ENCODE measurements at places on chromosomes 7 and 10.
A peak's percentile ranks its signal among the peaks of the same experiment; 100 is the strongest.

DNA sequence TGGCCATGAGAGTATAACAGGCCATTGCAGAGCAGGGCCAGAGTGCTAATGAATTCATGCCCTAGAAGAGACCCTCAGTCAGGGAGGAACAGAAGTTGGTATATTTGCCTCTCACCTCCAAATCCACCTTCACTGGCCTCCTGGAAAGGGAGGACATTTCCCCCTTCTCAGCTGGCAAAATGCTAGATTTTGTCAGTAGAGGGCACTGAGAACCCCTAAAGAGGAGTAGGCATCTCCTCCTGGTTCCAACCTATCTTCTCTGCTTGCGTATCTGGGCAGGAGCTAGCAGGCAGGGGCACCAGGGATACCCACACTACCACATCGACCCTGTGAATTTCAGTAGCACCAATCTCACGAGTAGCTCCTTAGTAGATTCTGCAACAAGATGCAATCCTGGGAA, 79.8 kb upstream of the GHITM start:
- no peak for DNase-seq

DNA sequence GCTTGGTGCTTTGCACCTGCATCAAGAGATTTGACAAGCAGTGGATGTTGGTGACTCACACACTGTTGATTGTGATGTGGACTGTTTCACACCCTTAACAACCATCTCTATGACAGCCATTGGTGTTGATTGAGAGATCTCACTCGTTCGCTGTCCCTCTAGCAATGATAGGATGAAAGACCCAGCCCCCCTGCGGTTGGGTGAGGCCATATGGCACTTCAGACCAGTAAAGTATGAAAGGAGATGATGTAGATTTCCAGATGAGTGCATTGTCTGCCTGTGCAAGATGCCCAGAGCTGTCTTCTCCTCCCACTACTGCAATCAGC, 138.7 kb upstream of the PRR15 start:
- DNase-seq: no peak

- no peak for DNase-seq
These were observed 239.3 kb upstream of the GRB10 start for GRCh38 chr7:51021906-51022570.

- peak; percentile 67 for DNase-seq
These were observed 28.7 kb upstream of the KMT2C start for GRCh38 chr7:152464312-152465118.

DNA sequence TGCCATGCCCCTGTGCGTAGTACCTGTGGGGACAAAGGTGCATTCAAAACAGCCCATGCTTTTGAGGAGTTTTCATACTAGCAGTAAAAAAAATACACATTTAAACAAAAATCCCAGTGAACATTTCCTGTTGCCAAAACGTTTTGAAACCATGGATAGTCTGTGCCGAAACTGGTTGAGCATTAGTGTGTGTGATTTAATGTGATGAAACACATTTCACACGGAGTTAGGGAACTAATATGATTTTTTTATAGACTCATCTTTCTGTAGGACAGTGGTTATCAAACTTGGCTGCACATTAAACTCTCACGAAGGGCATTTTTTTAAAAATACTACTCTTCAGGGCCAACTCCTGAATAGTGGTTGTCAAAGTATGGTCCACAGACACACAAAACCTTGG, 111.8 kb upstream of the CREB5 start:
- no peak for DNase-seq
